CD8-positive, alpha-beta memory T cell (primary cell): ENCODE measurements at places on chromosomes 4 and X. TPM values are rescaled to one million over a fixed set of nuclear protein-coding genes. Genes with fewer than 3 reads are reported as not detected.

The ADGRG2 gene
- total RNA-seq, result not detected

The ARHGEF38 gene
- total RNA-seq, result not detected

The RWDD4 gene
- total RNA-seq, result 30.8 TPM

GRCh38 chr4:185801471-185801870, 10.5 kb downstream of the SORBS2 start:
- no peak for DNase-seq
- no peaks in the 10 kb centered on the region for H3K36me3 ChIP-seq
- no peak overlapping the region for H3K4me3 ChIP-seq
- H3K27ac ChIP-seq, result no peak overlapping the region
- H3K27me3 ChIP-seq, result no peaks in the 10 kb centered on the region

- H3K4me3 ChIP-seq, result no peak overlapping the region
- no peaks in the 10 kb centered on the region for H3K27me3 ChIP-seq
- H3K36me3 ChIP-seq, result no peaks in the 10 kb centered on the region
- no peaks in the 10 kb centered on the region for H3K4me1 ChIP-seq
- H3K27ac ChIP-seq, result no peak overlapping the region
- DNase-seq, result no peak
Measured at GRCh38 chr4:44070843-44071242, 377.8 kb downstream of the KCTD8 start.
